ENCODE measurements at places on chromosomes 2 and 18.

GRCh38 chr2:195367809-195368208 lies 289.2 kb upstream of the SLC39A10 start:
- DNase-seq: no peak

DNA sequence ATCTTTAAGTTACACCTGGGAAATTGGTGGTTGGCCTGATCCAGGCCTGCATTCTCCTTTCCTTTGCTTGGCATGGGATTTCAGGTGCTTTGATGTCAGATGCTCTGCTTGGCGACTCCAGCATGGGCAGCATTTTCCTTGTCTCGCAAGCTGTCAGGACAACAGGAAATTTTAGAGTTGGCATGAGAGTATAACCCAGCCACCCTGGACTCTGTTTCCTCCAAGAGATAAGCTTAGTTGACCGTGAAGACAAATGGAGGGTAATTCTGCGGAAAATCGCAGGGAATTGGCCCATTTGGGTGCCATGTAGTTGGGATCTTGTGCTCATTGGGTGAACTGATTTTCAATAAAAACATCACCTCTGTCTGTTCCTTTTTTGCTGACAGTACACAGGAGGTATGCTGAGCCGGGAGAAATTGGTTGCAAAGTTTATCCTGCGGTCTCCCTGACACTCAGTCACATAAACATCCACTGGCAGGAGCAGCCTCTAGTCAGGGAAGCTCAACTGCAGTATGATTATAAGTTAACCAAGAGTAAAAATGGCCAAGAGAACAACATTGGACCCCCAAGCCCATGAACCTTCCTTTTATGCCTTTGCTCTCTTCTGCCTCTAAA lies 409.9 kb downstream of the SETBP1 start:
- no peak for DNase-seq

DNA sequence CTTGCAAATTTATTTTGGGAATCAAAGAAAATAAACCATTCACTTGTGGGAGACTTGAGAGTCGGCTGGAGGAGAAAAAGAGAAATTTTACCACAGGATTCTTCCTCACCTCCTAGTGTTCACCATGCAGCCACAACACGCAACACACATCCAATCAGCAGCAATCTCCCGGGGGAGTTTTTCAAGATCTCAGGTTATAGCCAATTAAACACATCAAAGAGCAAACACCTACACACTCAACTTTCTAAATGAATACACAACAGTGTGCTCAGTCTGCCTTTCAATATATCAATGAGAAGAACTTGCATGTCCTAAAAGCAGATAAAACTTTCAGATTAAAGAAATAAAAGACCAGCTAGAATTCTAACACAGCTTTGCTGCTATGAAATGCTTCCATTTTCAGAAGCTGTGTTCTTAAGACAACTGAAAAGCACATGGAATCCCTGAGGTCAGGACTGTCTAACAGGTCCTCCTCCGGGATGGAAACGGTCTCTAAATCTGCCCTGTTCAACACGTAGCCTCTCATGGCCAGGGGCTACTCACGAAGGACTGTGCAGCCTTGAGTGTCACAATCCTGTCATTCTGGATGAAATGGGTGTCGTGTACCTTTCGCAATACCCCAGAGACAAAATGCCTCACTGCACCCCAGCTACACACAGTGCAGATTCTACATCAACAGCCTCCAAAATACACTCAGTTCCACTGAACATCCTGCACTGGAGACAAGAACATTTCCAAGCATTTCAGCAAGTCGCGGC lies 84.2 kb downstream of the ZNF516 start:
- DNase-seq: no peak

DNA sequence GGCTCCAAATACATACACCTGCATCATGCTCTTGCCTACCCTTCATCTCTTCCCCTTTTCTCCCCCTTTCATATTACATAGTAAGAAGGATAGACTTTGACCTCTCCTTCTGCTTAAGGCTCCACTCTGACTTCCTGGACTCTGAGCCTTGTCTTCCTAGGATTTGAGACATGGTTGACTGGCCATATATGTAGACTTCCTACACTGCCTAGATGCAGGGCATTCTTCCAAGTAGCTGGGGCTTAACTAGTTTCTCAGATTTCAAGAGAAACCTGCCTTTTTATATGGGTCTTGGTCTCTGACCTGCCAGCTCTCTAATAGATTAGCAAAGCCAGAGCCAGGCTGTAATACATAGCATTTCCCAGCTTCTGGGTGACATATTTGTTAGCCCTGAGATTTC lies 35.4 kb upstream of the CYP26B1 start:
- DNase-seq: no peak

DNA sequence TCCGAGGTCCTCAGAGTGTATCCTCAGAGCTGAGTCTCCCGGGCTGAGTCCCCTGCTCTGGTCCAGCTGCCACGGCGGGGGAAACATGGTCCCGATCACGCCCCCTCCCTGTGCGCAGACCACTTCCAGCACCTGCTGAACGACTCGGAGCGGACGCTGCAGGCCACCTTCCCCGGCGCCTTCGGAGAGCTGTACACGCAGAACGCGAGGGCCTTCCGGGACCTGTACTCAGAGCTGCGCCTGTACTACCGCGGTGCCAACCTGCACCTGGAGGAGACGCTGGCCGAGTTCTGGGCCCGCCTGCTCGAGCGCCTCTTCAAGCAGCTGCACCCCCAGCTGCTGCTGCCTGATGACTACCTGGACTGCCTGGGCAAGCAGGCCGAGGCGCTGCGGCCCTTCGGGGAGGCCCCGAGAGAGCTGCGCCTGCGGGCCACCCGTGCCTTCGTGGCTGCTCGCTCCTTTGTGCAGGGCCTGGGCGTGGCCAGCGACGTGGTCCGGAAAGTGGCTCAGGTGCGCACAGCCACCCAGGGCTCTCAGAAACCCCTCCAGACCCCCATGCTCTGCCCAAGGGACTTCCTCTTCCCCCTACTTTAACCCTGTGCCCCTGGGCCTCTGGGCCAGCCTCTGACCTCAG lies 26.7 kb downstream of the GPC1 start:
- DNase-seq: no peak

DNA sequence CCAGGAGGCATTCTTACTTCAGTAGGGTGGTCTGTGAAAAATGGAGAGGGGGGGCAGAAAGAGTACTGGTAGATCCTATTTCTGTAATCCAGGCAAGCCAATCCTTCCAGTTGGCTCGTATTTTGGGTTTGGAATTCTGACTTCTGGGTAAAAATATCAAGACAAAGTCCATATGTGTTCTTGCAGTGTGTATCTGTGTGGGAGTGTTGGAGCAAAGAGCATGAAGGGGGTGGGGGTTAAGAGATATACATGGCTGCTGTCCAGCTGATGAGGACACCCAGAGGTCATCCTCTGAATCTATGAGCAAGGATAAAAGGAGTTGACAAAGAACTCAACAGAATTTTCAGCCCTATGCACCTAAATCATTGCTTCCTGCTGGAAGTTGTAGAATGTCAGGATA lies 375.8 kb upstream of the PIK3C3 start:
- DNase-seq: no peak

DNA sequence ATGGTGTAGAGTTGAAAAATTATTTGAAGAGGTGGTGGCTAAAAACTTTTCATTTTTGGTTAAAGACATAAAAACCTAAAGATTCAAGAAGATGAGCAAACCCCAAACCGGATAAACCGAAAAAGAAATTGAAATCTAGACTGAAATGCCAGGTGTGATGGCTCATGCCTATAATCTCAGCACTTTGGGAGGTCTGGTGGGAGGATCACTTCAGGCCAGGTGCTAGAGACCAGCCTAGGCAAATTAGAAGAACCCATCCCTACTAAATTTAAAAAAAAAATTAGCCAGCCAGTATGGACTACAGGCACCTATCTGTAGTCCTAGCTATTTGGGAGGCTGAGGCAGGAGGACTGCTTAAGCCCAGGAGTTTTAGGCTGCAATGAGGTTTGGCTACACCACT lies 126.9 kb downstream of the BAZ2B start:
- no peak for DNase-seq

DNA sequence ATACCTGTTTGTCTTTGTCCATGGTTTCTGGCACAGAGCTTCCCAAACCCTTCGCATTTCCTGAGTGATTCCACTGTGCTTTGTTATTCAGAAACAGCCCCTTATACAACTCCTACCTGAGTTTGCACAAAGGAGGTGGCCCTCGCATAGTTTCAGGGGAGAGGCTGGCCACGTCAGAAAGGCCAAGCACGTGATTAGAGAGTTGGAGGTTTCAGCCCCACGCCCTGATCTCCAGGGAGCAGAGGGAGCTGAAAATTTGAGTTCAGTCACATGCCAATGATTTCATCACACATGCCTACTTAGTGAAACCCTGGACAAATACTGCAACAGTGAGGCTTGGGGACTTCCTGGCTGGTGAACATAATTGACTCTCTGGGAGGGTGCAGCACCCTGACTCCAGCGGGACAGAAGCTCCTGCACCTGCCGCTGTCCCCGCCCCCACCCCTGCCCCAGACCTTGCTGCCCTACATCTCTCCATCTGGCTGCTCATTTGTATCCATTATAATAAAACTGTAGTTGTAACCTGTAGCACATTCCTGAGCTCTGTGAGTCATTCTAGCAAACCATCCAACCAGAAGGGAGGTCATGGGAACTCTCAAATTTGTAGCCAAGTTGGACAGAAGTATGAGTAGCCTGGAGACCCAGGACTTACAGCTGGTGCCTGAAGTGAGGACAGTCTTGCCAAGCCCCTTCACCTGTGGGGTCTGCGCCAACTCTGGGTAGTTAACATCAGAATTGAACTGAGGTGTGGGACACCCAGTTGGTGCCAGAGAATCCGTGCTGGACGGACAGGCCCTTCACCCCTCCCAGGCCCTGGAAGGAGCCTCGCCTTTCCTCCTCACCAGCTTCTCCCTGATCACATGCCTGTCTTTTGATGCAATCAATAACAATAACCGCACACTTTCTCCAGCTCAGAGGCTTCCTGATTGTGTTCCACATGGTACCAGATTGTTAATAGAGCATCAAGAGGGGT lies 224.3 kb downstream of the ANAPC1 start:
- peak; percentile 4 for DNase-seq

GRCh38 chr2:112583497-112584133 lies 794 bp upstream of the CHCHD5 start:
- DNase-seq: no peak

DNA sequence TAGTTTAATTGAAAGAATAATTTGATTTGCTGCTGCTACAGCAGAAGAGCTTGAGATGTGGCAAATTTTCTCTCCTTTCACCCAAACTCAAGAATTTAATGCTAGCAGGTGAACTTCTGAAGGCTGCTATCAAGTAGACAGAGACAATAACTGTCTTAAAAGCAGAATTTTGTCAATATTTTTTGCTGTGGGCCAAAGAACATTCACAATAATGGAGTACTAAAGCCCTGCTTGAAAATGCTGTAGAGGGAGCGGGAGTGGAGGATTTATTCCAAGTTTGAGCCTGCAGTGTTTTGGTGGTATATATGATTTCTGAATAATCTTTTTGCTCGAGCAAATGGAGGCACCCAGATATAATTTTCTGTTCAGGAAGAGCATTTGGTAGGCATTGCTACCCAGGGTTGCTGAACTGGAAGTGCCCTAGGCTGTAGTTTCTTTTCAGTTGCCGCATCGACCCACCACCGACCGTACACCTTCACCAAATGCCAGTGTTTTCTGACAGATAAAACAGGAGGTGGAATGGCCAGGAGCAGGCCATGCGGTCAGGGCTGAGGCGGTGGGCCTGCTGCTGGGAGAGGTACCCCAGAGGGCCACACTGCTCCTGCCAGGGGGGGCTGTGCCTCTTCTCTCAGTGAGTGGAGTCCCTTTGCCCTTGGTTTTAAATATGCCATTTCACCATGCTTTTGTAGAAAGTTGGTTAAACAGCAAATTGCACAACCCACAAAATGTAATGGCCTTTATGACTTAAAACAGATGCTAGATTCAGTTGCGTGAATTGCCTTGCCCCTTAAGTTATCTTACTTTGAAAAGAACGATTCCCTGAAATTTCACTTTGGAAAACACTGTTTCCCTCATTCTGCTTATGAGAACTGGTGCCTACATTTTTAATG lies 36.4 kb downstream of the TSHZ1 start:
- DNase-seq: no peak
